ENCODE measurements at places on chromosomes 16 and 17.

GRCh38 chr17:13770702-13771101 is 169.0 kb upstream of the HS3ST3A1 start:
- DNase-seq: no peak

GRCh38 chr17:17931159-17931558 is 41.0 kb downstream of the TOM1L2 start:
- no peak for DNase-seq

- no peak for DNase-seq
Observed at GRCh38 chr17:76333673-76334505, 19.8 kb downstream of the PRPSAP1 start.

GRCh38 chr17:79211061-79211770 is 136.6 kb downstream of the ENGASE start:
- DNase-seq: no peak

DNA sequence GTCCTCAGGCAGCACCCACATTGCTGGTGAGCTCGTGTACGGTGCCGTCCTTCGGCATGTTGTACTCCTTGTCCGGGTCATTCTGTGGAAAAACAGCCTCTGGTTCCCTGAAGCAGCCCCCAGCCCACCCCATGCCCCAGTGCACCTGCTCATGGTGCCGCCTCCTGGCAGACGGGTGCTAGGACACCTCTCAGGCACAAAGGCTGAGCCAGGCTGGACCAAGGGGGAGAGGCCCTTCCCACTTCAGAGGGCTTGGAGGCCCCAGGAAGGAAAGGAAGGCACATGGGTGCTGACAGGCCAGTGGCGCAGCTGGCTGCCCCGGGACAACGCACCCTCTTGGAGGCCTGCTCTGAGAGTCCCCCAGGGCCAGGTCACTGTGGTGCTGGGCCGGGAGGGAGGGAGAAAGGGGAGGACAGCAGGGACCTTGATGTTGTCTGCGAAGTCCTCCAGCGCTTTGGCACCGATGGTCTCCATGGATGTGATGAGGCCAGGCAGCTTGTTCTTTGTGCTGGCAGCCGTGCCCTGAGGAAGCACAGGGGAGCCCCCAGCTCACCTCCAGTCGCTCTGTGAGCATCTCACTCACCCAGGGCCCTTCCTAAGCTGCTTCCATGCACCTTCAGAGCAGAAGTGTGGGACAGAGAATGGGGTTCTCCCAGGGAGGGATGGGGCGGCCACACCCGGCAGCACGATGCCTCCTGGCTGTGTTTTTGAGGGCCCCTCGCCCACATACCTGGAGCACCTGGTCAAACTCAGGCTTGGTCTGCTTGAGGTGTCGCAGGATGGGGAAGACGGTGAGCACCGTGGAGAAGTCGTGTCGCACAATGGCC is 9.3 kb downstream of the ZACN start:
- no peak for DNase-seq

All from IMR-90 (cell line).